ENCODE measurements at places on chromosomes 4 and X. TPM values are rescaled to one million over a fixed set of nuclear protein-coding genes. Genes with fewer than 3 reads are reported as not detected.
A peak's percentile ranks its signal among the peaks of the same experiment; 100 is the strongest.

TMPRSS11B gene
- total RNA-seq = not detected

HSFX1 gene
- 0.43 TPM for total RNA-seq

TRIM75 gene
- total RNA-seq = 0.32 TPM

BCOR gene
- total RNA-seq = 23.8 TPM

NR3C2 gene
- under 0.01 TPM for total RNA-seq

CRMP1 gene
- under 0.01 TPM for total RNA-seq

FGF5 gene
- total RNA-seq = 6.1 TPM

DNA sequence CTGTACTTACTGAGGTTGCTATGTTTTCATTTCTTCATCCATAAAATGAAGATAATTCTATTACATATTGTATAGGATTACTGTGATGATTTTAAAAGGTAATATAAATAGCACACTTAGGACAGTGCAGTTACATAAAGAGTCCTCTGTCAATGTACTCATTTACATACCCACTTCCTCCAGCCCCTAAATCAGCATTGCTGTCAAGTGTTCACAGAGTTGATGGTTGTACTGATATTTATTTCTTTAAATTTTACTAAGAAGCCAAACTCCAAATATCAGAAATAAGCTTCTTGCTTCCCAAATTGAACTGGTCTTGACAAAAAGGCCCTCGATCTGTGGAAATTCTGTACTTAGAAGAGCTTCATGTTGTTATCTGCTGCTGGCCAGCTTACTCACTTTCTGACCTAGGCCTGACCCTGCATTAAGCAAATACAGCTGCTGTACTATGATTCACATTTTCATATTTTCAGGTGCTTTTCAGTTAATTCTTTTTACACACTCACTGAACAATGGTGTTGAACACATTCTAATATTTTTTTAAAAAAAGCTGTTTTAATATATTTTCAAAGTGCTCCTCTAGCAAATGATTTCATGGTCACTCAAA lies 259.6 kb downstream of the UNC5C start:
- peak; percentile 63 for DNase-seq

- DNase-seq = peak; percentile 13
Measured at GRCh38 chr4:153799694-153800074, 10.8 kb upstream of the SFRP2 start.
